Activated T-helper 9 cell treated with anti-CD3 and anti-CD28 coated beads, Interleukin-2, amount 50 U/mL, for 16 hours (primary cell): ENCODE measurements at places on chromosomes 6 and 20.

DNA sequence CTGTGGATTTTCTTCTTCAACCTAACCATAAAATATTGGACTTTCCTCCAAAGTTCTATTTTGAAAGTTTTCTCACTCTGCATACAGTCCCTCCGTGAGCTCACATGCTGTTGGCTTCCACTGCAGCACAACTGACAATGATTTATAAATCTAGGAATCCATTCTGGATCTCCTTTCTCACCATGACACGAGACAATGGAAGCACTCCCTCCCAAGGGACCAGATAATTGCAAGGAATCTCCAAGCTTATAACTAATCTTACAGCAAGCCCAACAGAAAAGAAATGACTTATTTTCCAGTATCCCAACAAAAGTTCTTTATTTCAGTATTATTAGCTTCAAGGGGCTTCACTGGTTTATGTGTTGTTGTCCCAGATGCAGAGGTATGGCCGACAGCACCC, 729.0 kb downstream of the RFPL4B start:
- DNase-seq: no peak

DNA sequence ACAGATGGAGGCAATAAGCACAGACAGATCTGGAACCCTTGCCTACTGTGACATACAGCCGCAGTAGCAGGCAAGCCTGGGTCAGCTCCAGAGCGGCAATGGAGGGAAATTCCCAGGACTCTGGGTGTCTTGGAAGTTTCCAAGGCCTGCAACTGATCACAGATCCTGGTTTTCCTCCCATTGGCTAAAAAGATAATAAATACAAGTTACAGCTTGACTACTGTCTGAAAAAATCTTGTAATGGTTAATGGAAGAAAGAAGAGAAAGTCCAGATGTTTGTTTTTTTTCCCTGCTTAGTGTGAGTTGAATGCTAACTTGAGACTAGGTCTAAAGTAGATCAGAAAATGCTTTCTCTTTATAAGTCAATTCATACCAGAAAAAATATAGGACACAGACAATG, 307.6 kb downstream of the ALDH8A1 start:
- no peak for DNase-seq

GRCh38 chr6:106800379-106800778, 171.0 kb downstream of the QRSL1 start:
- DNase-seq: no peak

- DNase-seq: no peak
Observed at GRCh38 chr6:20497216-20498040, 36.8 kb upstream of the CDKAL1 start.

- no peak for DNase-seq
Observed at GRCh38 chr6:108884211-108885059, 36.2 kb downstream of the ARMC2 start.

GRCh38 chr6:168158980-168159349, 80.0 kb upstream of the FRMD1 start:
- DNase-seq: no peak

DNA sequence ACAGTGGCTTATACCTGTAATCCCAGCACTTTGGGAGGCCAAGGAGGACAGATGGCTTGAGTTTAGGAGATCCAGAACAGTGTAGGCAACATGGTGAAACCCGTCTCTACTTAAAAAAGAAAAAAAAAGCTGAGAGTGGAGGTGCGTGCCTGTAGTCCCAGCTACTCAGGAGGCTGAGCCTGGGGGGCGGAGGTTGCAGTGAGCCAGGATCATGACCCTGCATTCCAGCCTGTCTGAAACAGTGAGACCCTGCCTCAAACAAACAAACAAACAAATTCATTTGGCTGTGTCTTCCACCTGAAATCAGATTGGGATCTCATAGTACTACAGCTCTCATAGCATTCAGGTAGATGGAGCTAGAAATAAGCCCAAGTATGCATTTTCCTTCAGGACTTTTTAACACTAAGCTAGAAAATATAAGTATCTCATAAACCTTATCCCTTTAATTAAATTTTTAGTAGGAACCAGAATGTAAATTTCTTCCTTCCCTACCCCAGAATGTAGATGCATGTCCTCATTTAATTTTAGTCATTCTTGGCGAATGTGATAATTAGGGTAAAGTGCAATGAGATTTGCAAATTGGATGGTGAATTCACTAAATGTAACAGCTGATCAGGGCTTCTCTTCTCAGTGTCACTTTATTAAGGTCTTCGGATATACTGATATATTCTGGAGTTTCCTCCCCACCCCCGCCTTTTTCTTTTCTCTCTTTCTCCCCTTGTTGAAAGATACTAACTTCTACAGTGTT, 190.4 kb downstream of the CDKAL1 start:
- no peak for DNase-seq

DNA sequence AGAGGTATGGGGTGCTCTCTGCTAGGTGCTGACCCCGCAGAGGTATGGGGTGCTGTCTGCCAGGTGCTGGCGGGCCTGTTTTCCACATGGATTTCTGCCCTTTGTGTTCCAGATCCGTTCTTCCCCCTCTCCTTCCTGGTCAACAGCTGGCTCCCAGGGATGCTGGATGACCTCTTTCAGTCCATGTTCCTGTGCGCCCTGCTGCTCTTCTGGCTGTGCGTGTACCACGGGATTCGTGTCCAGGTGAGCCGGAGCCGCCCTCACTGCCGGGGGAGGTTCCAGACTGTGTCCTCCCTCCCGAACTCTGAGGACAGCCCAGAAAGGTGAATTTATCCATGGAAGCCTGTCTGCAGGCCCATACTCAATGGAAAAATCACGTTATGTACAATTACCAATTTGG, 36.3 kb downstream of the DYNLT1 start:
- no peak for DNase-seq

DNA sequence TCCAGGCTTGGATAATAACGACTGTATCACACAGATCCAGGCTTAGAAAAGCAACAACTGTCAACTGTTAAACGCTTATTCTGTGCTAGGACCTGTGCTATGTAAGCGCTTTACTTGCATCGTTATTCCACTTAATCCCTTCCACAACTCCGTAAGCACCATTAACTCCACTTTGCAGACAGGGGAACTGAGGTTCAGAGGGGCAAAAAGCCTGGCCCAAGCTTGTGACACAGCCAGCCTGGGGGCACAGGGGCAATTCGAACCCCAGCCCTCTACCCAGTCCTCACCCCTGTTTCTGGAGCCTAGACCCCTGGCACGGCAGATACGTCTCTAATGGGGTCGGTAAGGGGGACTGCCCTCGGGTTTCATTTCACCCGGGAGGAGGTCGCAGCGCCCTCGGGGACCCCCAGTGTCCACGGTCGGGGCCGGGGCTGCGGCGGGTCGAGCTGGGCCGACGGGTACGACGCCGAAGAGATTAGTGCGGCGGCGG, 411 bp downstream of the DSN1 start:
- DNase-seq: no peak

- DNase-seq: no peak
Observed at GRCh38 chr20:17281478-17281877, 54.6 kb downstream of the PCSK2 start.

GRCh38 chr6:109916759-109917158, 61.4 kb upstream of the GPR6 start:
- no peak for DNase-seq

DNA sequence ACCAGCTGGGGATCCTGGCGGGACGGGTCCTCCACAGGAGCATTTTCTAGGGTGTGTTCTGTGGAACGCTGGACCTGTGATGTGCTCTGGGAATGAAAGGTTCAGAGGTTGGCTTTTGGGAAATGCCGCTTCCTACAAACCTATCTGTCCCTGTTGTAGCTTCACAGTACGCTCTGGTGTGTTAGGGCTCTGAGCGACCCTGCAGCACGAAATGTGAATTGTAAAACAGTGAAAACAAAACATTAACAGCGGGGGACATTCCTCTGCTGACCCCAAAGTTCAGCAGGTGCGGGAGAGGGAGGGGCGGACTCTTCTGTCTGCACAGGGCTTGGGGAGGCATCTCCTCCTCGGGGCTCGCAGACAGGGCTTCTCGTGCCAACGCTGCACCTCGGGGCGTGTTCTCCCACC, 155.9 kb downstream of the NRN1 start:
- no peak for DNase-seq

- no peak for DNase-seq
Observed at GRCh38 chr6:154428897-154429296, 72.3 kb upstream of the IPCEF1 start.

GRCh38 chr20:53789989-53790675, 196.5 kb upstream of the ZNF217 start:
- no peak for DNase-seq

GRCh38 chr6:27795697-27796494, 116.3 kb downstream of the OR2B2 start:
- no peak for DNase-seq

GRCh38 chr6:132005178-132005577, 54.0 kb upstream of the CCN2 start:
- no peak for DNase-seq

- no peak for DNase-seq
Observed at GRCh38 chr20:59575216-59575615, 29.1 kb upstream of the PHACTR3 start.

DNA sequence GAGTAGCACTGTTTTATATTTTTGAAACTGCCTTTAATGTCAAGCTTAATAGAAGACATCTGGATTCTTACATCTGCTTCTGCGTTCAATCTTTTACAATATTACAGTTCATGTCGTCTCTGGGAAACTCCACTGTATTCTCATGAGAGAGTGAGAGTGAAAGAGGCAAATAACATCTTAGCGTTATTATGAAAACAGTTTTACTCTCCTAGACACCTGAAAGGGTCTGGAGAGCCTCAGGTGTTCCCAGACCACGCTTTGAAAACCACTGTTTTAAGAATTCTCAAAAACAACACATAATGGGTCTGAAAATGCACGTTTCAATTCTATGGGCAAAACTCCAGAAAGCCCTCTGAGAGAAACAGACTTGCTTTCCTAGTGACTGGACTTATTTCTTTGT, 63.3 kb downstream of the ARHGAP18 start:
- DNase-seq: no peak

DNA sequence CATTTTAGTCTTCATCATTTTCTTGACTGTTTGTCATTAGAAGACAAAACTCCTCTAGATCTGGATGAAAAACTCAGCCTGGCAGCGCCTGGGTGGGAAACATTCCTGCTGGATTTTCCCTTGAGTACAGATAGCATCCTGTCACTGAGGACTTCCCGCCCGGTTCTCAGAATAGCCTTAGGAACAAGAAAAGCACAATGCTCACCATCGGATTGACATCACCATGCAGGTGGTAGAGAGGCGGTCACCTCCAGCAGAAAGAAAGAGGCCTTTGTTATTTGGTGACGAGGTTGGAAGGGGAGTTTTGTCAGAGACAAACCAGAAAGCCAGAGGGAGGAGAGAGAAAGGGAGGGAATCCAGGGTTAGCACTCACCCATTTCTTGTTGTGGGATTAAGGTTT, 39.8 kb downstream of the KIF25 start:
- no peak for DNase-seq

- peak; percentile 48 for DNase-seq
Observed at GRCh38 chr20:4108495-4109306, 93.3 kb upstream of the RNF24 start.

DNA sequence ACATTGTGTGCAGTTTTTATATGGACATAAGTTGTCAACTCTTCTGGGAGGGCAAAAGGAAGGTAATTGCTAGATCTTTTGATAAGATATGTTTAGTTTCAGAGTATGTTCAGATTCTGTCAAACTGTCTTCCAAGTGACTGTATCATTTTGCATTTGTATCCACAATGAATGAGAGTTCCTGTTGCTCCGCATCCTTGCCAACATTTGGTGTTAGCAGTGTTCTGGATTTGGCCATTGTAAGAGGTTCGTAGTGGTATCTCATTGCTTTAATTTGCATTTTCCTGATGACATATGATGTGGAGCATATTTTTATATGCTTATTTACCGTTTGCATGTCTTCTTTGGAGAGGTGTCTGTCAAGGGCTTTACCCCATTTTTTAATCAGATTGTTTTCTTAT, 150.2 kb downstream of the CDKAL1 start:
- no peak for DNase-seq

DNA sequence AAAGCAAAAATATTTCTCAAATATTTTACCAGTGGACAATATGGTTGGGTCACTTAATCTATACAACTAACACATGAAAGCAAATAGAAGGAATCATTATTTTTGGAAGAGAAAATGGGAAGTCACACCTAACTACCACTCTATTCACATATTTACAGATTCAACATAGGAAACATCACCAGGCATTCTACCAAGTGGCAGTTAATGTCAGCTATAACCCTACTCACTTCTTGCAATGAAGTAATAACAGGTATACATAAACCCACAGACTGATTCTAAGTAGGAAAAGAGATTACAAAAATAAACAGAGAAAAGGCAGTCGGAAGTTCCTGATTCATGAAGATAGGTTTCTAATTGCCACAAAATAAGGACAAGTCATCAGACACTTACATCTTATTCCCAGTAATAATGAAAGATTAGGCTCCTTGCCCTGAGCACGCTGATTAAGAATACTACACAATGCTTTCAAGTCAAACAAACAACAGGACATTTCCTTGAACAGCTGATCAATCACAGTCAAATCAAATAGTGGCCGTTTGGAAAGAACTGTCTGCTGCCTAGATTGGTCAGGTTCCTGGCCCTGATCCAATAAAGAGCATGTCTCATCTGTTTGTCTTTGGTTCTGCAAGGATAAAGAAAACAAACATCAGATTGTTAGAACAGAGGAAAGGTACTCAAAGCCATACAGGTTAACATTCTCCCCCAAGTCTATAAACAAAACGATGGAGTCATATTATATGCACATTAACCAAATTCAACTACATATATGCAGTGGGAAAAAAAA, 79.2 kb upstream of the PLN start:
- DNase-seq: no peak

DNA sequence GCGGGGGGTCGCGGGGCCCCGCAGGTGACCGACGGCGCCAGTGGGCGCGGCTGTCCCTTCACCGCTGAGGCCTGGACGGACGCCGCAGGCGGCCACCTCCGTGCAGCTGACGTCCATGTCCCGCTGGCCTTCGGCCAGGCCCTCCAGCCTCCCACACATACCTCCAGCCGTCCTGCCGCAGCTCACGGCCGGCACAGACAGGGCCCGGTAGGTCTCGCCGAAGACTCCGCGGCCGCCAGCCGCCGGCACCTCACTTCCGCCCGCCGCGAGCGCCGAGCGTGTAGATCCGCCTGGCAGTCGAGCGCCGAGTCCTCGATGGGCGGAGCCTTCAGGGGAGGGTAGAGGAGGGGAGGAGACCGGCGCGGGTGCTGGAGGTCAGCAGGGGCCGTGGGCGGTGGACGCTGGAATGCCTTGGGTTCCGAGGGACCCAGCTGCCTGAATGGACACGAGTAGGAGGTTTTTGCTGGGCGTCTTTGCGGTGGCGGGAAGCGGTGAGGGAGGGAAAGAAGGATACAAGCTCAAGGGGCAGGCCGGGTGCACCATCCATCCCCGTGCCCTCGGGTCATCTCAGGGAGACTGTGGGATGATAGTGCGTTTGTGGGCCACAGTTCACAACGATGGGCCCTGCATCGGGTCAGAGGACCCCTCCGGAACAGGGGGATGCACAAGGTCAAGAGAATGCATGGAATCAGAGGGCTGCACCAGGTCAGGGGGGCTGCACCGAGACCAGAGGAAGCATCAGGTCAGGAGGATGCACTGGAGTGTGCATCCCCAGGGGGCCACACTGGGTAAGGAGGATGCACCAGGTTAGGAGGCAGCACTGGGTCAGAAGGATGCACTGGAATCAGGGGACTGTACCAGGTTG, at the start of gene EXOC2:
EXOC2 (minus strand) TSS at position 282 of the 865 bp plus-strand sequence. CDS start 55,321 bp downstream, outside the sequence.
- DNase-seq: peak; percentile 78

GRCh38 chr20:52601295-52601971, 370.7 kb upstream of the TSHZ2 start:
- DNase-seq: no peak
